ENCODE measurements at places on chromosomes 1 and 21. TPM values are rescaled to one million over a fixed set of nuclear protein-coding genes. Genes with fewer than 3 reads are reported as not detected.

The CCDC30 gene
- total RNA-seq = 0.56 TPM

The CNR2 gene
- not detected for total RNA-seq

The KCNJ15 gene
- not detected for total RNA-seq

The CLEC20A gene
- total RNA-seq = not detected

Measured in GM23338 (cell line).